Aortic smooth muscle cell (primary cell): ENCODE measurements at places on chromosomes 11 and 22. TPM values are rescaled to one million over a fixed set of nuclear protein-coding genes. Genes with fewer than 3 reads are reported as not detected.

Gene GP1BB
- 1.6 and 2.1 TPM in 2 replicates for total RNA-seq

Gene CHRDL2
- not detected in 2 replicates for total RNA-seq

Gene CD3E
- total RNA-seq, result not detected in 2 replicates

Gene APOA4
- total RNA-seq, result not detected in 2 replicates

Gene FGF4
- not detected in 2 replicates for total RNA-seq

Gene TRIM51
- total RNA-seq, result not detected in 2 replicates

Gene RASGRP2
- 0.19 TPM in 1 of 2 replicates, not detected in the other for total RNA-seq

Gene PLA2G3
- 0.13 TPM in 1 of 2 replicates, not detected in the other for total RNA-seq

Gene CARD10
- 2.4 and 2.5 TPM in 2 replicates for total RNA-seq

Gene NTM
- total RNA-seq, result 32.1 and 35.0 TPM in 2 replicates

Gene HTATIP2
- total RNA-seq, result 22.5 and 32.2 TPM in 2 replicates

Gene GAL3ST3
- total RNA-seq, result not detected in 2 replicates

Gene CASP5
- not detected in 2 replicates for total RNA-seq

Gene SCN3B
- total RNA-seq, result 0.13 and 0.25 TPM in 2 replicates

Gene PTDSS2
- 25.6 and 32.0 TPM in 2 replicates for total RNA-seq

Gene MMP3
- total RNA-seq, result under 0.01 and 0.06 TPM in 2 replicates

Gene ZDHHC5
- total RNA-seq, result 30.7 and 33.3 TPM in 2 replicates

Gene SERGEF
- total RNA-seq, result 34.4 and 37.9 TPM in 2 replicates

Gene KCNQ1
- not detected in 2 replicates for total RNA-seq

Gene MPEG1
- total RNA-seq, result under 0.01 TPM in 1 of 2 replicates, not detected in the other

Gene TEX12
- total RNA-seq, result 0.12 and 0.13 TPM in 2 replicates

Gene MPPED1
- total RNA-seq, result not detected in 2 replicates

Gene PATE2
- 0.13 and 0.44 TPM in 2 replicates for total RNA-seq

Gene ABTB2
- 3.0 and 3.1 TPM in 2 replicates for total RNA-seq

Gene VPS11
- 38.9 and 39.2 TPM in 2 replicates for total RNA-seq
